ENCODE measurements at places on chromosomes 16 and 17. TPM values are rescaled to one million over a fixed set of nuclear protein-coding genes. Genes with fewer than 3 reads are reported as not detected.
A peak's percentile ranks its signal among the peaks of the same experiment; 100 is the strongest.

- DNase-seq: no peak
- peak overlapping the region; percentile 26 for H3K27ac ChIP-seq
- H3K4me3 ChIP-seq: no peak overlapping the region
- no peaks in the 10 kb centered on the region for H3K27me3 ChIP-seq
Observed at GRCh38 chr16:57642160-57643135, 14.0 kb downstream of the ADGRG1 start.

GRCh38 chr17:32780721-32781120, 96.2 kb downstream of the MYO1D start:
- no peak overlapping the region for H3K27ac ChIP-seq
- H3K4me3 ChIP-seq: no peak overlapping the region
- H3K4me1 ChIP-seq: no peaks in the 10 kb centered on the region
- DNase-seq: no peak

- no peak for DNase-seq
- no peaks in the 10 kb centered on the region for H3K36me3 ChIP-seq
- peaks cover 3% of the 10 kb centered on the region for H3K27me3 ChIP-seq
- no peaks in the 10 kb centered on the region for H3K4me1 ChIP-seq
- H3K4me3 ChIP-seq: no peak overlapping the region
- H3K27ac ChIP-seq: no peak overlapping the region
Observed at GRCh38 chr17:8959312-8959918, 6.1 kb downstream of the PIK3R5 start.

DNA sequence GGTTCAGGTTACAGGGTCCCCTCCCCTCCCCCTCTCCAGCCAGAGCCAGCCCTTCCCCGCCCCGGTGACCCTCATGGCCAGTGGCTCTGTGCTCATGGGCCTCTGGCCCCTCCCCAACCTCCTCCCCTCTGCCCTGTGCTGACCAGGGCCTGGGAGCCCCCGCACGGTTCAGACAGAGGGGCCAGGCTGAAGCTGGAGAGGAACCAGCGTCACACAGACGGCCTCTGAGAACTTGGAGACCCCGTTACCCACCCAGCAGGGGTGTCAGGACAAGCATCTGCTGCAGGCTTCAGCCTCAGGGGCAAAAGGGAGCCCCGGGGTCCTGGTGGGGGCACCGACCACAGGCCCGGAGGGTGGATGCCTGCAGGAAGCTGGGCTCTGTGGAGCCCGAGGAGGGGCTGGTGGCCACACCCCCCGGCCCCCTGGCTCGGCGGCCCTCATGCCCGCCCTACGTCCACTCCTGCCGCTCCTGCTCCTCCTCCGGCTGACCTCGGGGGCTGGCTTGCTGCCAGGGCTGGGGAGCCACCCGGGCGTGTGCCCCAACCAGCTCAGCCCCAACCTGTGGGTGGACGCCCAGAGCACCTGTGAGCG, at the start of gene WFIKKN1:
Gene WFIKKN1 (plus strand): TSS at position 171 of the 591 bp plus-strand sequence. CDS start 269 bp downstream, at position 440.
- H3K4me1 ChIP-seq: peaks cover 33% of the 10 kb centered on the region
- H3K27me3 ChIP-seq: no peaks in the 10 kb centered on the region
- DNase-seq: peak; percentile 62
- H3K4me3 ChIP-seq: no peak within 1 kb of the TSS
- H3K36me3 ChIP-seq: peaks cover 6% of the 10 kb centered on the region
- no peak within 1 kb of the TSS for H3K27ac ChIP-seq

GRCh38 chr17:36069136-36069535, 5.1 kb downstream of the CCL18 start:
- DNase-seq: no peak
- H3K36me3 ChIP-seq: no peaks in the 10 kb centered on the region
- no peaks in the 10 kb centered on the region for H3K27me3 ChIP-seq
- H3K4me3 ChIP-seq: no peak overlapping the region
- no peak overlapping the region for H3K27ac ChIP-seq

GRCh38 chr16:4097826-4098240, 18.4 kb downstream of the ADCY9 start:
- H3K4me3 ChIP-seq: no peak overlapping the region
- peak; percentile 9 for DNase-seq
- H3K27ac ChIP-seq: no peak overlapping the region
- H3K4me1 ChIP-seq: no peaks in the 10 kb centered on the region

GRCh38 chr16:51383909-51384308, 232.8 kb upstream of the SALL1 start:
- H3K4me1 ChIP-seq: no peaks in the 10 kb centered on the region
- no peak overlapping the region for H3K27ac ChIP-seq
- H3K4me3 ChIP-seq: no peak overlapping the region
- H3K27me3 ChIP-seq: no peaks in the 10 kb centered on the region
- H3K36me3 ChIP-seq: no peaks in the 10 kb centered on the region
- DNase-seq: no peak

DNA sequence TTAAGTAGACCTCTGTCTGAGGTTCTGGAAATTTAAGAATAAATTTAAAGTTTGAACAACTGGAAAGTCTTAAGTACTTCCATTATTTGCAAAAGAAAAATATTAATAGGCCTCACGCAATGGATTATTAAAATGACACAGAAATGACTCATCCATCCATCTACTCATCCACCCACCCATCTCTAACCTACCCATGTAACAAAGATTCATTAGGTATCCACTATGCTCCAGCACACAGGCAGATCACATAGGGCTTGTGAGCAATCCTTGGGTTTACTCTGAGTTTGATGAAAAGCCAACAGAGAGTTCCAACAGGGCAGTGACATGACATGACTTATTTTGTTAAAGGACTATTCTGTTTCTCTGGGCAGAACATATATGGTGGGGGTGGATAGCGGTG, 93.3 kb downstream of the HELZ start:
- no peak for DNase-seq
- H3K4me1 ChIP-seq: no peaks in the 10 kb centered on the region
- no peak overlapping the region for H3K4me3 ChIP-seq
- H3K36me3 ChIP-seq: peaks cover 18% of the 10 kb centered on the region
- H3K27ac ChIP-seq: no peak overlapping the region
- H3K27me3 ChIP-seq: no peaks in the 10 kb centered on the region

DNA sequence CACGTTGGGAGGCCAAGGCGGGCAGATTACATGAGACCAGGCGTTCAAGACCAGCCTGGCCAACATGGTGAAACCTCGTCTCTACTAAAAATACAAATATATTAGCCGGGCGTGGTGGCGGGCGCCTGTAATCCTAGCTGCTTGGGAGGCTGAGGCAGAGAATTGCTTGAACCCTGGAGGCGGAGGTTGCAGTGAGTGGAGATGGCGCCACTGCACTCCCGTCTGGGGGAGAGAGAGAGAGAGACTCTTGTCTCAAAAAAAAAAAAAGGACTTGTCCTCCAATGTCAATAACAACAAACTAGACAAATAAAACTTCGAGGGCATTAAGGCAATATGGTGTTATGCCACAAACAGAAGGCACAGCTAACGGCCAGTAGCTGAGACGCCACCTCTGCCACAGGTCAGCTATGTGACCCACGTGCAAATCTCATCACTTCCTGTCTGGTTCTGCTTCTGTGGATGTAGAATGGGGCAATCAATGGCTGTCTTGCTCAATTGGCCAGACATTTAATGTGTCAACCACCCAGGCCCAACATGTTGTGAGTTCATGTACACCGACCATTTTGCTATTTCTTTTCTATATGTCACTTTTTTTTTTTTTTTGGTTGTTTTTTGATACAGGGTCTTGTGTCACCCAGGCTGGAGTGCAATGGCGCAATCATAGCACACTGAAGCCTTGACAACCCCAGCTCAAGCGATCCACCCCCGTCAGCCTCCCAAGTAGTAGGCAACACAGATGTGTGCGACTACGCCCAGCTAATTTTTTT, 834 bp upstream of the TXNDC11 start:
- peaks cover 3% of the 10 kb centered on the region for H3K4me1 ChIP-seq
- H3K27me3 ChIP-seq: no peaks in the 10 kb centered on the region
- H3K4me3 ChIP-seq: peak overlapping the region; percentile 96
- peak overlapping the region; percentile 97 for H3K27ac ChIP-seq
- no peak for DNase-seq
- no peaks in the 10 kb centered on the region for H3K36me3 ChIP-seq

DNA sequence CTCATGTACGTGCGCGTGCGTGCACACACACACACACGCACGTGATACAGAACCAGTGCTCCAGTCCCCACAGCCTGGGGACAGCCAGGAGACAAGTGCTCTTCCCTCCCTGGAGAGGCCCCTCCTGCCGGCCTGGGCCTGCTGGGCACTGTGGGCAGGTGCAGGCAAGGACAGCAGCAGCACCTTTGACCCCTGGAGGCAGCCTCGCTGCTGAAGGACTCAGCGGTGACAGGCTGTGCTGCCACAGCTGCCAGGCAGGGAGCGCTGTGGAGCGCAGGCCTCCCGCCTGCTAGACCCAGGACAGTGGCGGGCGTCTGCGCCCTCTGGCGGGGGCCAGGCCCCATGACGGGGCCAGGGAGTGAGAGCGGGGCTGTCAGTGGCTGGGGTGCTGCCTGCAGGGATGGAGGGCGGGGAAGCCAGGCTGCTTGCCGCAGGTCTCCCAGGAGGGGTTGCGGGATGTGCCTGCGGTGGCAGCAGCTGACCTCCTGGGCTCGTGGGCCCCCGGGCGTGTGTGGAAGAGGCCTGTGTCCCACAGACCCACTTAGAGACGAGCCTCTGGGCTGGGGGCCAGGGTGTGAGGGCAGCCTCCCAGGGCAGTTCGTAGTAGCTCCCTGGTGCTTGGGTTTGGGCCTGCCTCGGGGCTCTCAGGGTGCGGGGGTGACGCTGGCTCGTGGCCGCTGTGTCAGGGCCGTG, 63.5 kb upstream of the PVALEF start:
- no peak overlapping the region for H3K27ac ChIP-seq
- H3K4me1 ChIP-seq: no peaks in the 10 kb centered on the region
- peaks cover 28% of the 10 kb centered on the region for H3K36me3 ChIP-seq
- H3K27me3 ChIP-seq: no peaks in the 10 kb centered on the region

- no peaks in the 10 kb centered on the region for H3K27me3 ChIP-seq
- H3K4me1 ChIP-seq: no peaks in the 10 kb centered on the region
- no peaks in the 10 kb centered on the region for H3K36me3 ChIP-seq
- DNase-seq: no peak
- no peak overlapping the region for H3K4me3 ChIP-seq
- H3K27ac ChIP-seq: no peak overlapping the region
Observed at GRCh38 chr16:60001523-60001922, 1267.4 kb upstream of the GOT2 start.

DOC2A gene
- total RNA-seq: 1.9 TPM

GRCh38 chr16:84461029-84461412, 43.4 kb downstream of the MEAK7 start:
- no peaks in the 10 kb centered on the region for H3K36me3 ChIP-seq
- no peak for DNase-seq

DNA sequence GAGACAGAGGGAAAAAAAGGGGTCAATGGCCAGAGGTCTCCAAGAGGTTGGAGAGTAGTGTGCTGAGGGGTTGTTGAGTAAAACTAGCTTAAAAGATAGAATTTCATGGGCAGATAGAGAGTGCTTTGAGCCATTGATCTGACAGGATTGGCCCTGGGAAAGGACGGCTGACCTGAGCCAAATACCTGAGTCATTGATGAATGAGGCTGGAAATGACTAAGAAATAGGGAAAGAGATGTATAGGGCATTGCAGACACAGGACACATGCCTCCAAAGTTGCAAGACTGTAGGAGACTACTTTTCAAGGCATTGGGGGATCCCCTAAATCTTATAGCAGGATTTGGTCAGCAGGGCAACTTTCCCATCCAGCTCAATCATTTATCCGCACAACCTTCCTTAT, 168.7 kb downstream of the ABCC12 start:
- H3K27ac ChIP-seq: no peak overlapping the region
- H3K36me3 ChIP-seq: no peaks in the 10 kb centered on the region
- H3K27me3 ChIP-seq: no peaks in the 10 kb centered on the region
- H3K4me1 ChIP-seq: no peaks in the 10 kb centered on the region

GRCh38 chr16:9384141-9384540, 292.7 kb downstream of the HAPSTR1 start:
- no peak overlapping the region for H3K4me3 ChIP-seq
- H3K4me1 ChIP-seq: no peaks in the 10 kb centered on the region
- H3K27ac ChIP-seq: no peak overlapping the region
- no peaks in the 10 kb centered on the region for H3K36me3 ChIP-seq
- no peak for DNase-seq

TNK1 gene
- 9.3 TPM for total RNA-seq

- no peaks in the 10 kb centered on the region for H3K27me3 ChIP-seq
- H3K4me1 ChIP-seq: peaks cover 30% of the 10 kb centered on the region
- no peak overlapping the region for H3K27ac ChIP-seq
- H3K4me3 ChIP-seq: no peak overlapping the region
Observed at GRCh38 chr17:57567251-57567650, 177.8 kb downstream of the CCDC182 start.

PDXDC1 gene
- total RNA-seq: 113 TPM

All from kidney (tissue), 22 donors.